ENCODE measurements at places on chromosomes 12 and 14.

- no peak for DNase-seq
Observed at GRCh38 chr12:39157696-39158342, 252.4 kb upstream of the CPNE8 start.

DNA sequence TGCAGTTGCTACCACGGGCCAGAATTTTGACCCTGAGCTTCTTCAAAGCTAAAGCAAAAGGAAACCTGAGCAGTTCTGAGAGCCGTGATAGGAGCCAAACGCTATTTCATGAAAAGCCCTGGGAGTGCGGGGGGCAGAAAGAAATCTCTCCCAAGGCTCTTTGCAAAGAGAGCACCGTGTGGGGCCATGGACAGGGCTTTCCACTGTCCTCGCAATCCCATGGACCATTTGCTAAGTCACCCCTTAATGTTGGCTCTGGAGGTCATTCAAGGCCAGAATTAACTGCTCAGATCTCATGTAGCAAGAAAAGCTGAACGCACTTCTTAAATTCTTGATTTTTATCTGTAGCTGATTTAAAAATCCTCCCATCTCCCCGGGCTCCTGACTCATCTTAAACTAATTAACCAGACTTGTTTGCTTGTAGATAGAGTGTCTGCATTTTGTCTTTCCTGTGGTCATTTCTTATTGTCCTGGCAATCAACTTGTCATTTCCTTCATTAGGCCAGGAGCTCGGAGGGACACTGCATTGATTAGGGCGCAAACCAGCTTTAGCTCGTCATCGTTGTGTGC lies 24.8 kb downstream of the CLSTN3 start:
- no peak for DNase-seq

GRCh38 chr14:55508676-55509075 lies 68.3 kb upstream of the TBPL2 start:
- DNase-seq: no peak

DNA sequence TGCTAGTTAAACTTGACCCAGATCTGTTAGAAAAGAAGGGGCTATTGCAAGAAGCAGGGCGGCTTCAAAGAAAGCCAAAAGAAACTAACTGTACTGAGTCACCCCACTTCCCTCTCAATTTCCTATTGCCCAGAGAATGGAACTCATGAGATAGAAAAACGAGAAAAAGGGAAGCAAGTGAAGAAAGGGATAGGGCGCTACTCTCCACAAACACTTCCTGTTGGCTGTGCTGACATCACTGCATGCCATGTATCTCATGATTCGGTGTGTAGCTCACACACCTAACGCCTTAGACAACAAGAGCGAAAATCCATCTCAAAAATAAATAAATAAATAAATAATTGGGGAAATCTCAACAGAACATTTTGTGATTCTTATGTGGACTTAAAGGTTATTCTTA lies 13.0 kb upstream of the P2RX4 start:
- DNase-seq: no peak

GRCh38 chr12:58530742-58531062 lies 389.6 kb downstream of the LRIG3 start:
- DNase-seq: no peak

DNA sequence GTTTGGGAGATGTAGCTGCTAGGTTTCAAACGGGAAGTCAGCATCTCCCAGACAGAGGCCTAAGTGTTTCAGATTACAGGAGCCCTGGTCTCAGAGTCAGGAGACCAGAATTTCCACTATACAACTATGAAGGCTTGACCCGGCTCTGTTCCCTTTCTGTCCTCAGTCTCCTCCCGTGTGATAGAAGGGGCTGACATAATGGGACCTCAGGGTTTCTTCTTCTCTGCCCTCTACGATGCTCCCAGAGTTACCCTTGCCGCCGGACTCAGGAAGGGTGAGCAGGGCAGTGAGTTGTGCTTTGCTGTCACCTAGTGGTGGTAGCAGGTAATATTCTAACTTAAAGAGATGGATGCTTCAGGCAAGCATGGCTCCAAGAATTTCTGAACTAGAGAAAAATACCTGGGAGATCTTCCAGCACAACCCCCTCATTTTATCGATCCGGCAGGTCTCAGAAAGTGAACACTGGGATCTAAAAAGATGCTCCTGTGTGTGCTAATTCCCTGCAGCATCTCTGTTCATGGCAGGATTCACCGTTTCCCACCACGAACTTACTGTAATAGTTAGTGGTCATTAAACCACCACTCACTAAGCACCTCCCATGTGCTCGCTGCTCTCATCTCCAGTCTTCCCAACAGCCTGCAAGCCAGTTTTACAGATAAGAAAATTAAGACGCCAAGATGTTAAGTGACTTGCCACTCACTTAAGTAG lies 84.4 kb downstream of the VWF start:
- DNase-seq: no peak

- no peak for DNase-seq
Observed at GRCh38 chr14:24398293-24398652, 530 bp upstream of the NYNRIN start.
